Right lung (tissue), 10 donors: ENCODE measurements at places on chromosomes 12 and 14. TPM values are rescaled to one million over a fixed set of nuclear protein-coding genes. Genes with fewer than 3 reads are reported as not detected.
A peak's percentile ranks its signal among the peaks of the same experiment; 100 is the strongest.

DNA sequence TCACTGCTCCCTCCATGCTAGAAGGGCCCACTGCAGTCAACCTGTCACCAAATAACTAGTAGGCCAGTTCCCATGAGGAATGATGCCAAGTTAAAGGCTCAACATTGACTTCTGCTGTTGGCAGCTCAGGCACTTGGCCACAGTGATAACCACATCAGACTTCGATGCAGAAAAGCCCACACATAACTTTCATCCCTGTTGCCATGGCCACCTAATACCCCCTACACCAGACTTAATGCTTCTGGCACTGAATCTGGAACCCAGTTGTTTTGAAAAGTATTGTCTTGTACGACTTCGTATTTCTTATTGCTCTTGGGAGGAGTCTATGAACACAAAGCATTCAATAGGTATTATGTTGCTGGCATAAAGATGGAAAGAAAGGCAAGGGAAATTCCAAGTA lies 44.3 kb upstream of the HELB start:
- DNase-seq, result no peak

GRCh38 chr14:24094841-24095270 lies 745 bp downstream of the PCK2 start:
- no peak for DNase-seq

DNA sequence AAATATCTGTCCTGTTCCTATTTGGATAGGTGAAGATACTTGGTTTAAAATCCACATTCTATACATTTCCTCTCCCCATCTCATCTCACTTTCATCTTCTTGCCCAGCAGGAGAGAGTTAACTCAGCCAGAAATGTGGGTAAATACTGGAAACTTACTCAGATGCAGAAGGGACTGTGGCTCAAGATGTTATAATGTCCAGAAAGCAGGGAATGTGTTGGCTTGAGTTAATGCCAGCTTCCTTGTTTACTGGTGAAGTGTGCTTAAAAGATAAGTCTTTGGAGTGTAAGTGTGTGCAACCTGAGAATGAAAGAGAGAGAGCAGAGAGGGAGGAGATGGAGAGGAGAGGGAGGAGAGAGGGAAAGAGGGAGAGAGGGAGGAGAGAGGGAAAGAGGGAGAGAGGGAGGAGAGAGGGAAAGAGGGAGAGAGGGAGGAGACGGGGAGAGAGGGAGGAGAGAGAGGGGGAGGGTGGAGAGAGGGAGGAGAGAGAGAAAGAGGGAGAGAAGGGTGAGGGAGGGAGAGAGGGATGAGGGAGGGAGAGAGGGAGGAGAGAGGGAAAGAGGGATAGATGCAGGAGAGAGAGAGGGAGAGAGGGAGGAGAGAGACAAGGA lies 22.0 kb upstream of the SNRPF start:
- peak; percentile 22 for DNase-seq

DNA sequence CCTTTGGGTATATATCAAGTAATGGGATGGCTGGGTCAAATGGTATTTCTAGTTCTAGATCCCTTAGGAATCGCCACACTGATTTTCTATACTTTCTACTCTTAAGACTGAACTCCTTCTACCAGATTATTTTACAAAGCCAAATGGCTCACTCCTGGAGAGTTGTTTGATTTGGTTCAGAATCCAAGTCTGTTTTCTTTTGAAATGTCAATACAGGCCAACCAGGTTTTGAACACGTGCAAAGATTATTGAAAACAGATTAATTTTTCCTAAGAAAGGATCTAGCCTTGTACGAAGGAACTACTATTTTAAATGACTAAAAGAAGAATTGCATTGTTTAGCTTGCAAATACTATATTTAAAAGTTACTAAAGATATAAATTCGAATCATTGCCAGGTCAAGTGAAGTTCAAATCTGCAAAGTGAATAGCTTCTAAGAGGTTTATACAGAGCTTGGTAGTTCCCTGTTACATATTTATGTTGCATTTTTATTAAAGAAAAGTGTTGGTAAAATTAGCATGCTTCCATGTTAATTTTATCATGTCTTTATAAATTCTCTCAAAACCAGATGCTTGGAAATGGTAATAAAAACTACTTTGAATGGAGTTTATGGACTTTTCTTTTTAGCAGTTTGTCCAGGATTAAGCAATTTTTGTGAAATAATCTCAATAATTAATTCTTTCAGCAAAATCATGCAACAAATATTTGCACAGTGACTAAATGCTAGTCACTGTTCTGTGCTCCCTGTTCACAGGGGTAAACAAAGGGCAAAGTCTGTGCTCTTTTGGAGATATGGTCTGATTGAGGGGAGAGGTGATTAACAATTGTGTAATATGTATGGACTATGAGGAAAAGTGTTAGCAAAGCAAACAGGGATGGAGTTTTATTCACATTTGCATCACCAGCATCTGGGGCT lies 38.9 kb downstream of the GPR65 start:
- no peak for DNase-seq

The ZNF891 gene
- polyA plus RNA-seq, result 8.2 TPM
